Mucosa of gallbladder (tissue), 1 donor: ENCODE measurements at places on chromosomes 2 and 18.
A peak's percentile ranks its signal among the peaks of the same experiment; 100 is the strongest.

DNA sequence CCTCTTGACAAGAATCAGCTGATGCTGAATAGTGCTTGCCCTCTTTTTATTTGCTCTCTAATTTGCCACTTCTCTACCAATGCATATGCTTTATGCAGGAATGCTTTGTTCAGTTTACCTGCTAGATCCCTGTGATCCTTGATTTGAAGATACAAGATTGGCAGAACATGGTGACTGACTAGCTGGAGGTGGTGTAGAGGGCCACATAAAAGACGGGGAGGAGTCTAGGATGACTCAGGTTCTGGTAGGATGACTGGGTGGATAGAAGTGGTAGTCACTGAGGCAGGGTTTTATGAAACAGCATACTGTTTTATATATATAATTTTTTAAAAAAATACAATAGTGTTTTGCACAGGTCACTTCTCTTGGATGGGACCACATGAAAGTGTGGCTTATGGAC lies 6.3 kb upstream of the ADGRF3 start:
- no peak for DNase-seq

DNA sequence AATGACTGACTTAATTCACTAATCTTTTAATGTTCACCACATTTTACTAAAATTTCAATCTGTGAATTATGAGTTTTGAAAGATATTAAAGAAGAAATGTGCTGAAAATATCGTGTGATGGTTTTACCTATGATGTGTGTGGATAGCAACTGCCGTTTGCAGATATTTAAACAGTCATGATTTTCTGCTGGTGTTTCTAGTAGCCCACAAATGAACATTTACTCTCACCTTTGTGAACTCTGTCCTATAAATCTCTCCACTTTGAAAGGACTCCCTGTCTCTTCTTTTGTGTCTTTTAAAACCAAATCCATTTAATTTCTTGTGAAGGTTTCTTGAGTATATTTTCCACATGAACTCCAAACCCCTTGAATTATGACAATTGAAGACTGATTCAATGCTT lies 771.2 kb upstream of the SALL3 start:
- no peak for DNase-seq

DNA sequence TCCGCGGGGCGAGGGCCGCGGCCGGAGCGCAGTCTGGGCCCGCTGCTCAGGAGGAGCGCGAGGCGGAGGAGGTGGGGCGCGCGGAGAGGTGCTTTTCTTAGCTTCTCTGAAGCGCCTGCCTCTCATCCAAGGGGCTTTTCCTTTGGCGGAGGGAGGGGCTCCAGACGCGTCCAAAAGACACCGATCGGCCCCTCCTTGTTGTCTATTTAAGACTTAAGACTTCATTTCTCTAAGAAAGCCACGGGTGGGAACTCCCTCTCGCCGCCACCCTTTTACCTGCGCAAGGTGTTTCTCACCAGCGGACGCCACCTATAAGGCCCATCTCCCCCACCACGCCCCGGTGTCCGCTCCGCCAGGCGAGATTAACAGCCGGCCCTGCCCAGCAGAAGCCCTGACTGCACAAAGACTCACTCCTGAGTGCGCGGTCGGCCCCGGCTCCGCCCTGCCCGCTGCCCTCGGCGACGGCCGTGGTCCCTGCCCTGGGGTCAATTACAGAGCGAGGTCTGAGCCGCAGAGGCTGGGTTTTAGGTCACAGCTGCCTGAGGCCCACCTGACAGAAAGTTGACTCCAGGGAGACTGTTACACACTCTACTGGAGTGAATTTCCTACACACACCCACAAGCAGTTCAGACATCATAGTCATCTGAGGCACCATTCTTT lies at the start of gene DSC2:
TSS of gene DSC2 (minus strand) at position 397 of the 660 bp plus-strand sequence. CDS start 450 bp downstream, outside the sequence.
- peak; percentile 13 for DNase-seq

- no peak for DNase-seq
These were observed 40.2 kb downstream of the CWC22 start for GRCh38 chr2:179966778-179967394.

GRCh38 chr18:3725115-3725514 lies 275.1 kb downstream of the TGIF1 start:
- no peak for DNase-seq

GRCh38 chr18:46950064-46950656 lies 32.8 kb downstream of the KATNAL2 start:
- no peak for DNase-seq

DNA sequence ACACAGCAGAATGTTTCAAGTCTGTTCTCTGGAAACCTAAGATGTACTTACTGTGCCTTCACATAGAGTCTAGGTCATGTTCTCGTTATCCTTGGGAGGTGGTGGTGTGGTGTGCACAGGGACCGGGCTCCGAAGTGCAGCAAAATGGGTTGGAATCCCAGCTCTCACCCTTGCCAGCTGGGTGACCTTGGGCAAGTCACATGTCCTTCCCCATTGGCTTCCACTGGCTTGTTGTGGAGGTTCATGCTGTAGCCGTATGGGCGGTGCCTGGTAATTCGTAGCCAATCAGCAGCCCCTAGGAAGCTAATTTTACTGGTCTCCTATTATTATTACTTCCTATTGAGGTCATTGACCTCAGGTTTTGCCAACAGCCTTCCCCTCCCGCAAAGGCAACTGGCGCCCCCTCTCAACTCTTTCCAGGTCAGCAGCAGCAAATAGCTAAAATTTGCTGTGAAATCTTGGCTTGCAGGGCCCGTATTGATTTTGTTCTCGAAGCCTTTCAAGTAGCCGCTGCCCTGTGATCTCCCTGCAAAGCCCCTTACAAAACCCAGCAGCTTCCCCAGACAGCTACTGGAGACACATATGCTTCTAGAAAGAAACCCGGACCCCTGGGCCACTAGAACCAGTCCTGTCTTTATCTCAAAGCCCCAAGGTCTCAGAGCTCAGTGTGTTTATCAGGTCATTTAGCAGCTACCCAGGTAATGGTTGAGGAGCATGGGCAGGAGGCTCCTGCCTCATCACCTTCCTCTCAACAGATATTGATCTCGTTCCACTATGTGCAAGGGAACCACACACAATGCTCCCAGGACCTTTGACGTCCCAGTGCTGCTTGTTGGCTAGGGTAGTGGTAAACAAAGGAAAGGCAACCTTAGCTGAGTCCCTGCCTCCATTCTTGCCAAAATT lies 66.5 kb upstream of the SLC1A4 start:
- DNase-seq, result peak; percentile 65
